ENCODE measurements at places on chromosomes 16 and 17. TPM values are rescaled to one million over a fixed set of nuclear protein-coding genes. Genes with fewer than 3 reads are reported as not detected.
A peak's percentile ranks its signal among the peaks of the same experiment; 100 is the strongest.

GRCh38 chr17:58504826-58505351 is 9.5 kb downstream of the MTMR4 start:
- DNase-seq = peak; percentile 47

DNA sequence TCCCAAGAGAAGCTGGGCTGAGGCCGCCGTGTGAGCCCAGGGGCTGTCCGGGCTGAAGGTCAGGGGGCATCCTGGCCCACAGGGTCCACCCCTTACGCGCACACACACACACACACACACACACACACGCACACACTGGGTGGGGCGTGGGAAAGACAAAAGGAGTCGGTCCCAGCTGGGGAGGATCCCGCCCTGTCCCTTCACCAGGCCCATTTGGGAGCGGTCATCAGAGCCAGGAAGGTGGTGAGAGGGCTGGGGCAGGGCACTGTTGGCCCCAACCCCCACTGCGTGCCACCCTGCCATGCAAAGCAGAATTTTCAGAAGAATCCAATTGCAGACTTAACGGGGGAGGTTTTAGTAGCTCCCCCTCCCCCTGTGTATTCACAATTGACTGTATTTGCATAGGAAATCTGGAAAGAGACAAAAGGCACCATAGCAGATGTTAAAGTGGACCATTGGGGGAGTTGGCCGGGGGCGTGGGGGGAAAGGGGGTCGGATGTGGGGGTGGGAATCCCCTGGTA is 11.3 kb upstream of the CD300A start:
- no peak for DNase-seq

Gene HYDIN
- 0.55 TPM for total RNA-seq

DNA sequence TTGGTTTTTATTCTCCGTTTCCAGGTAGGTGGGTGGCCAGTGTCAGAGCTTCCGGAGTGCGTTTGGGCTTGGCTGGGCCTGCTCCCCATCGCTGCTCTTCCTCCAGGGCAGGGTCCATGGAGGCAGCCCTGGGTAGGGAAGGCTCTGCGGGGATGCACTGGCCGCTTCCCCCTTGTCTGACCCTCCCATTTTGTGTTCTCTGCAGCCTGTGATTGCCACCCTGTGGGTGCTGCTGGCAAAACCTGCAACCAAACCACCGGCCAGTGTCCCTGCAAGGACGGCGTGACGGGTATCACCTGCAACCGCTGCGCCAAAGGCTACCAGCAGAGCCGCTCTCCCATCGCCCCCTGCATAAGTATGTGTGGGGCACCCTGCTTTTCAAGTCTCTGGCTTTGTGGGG is 158.3 kb downstream of the NTN1 start:
- DNase-seq = no peak

DNA sequence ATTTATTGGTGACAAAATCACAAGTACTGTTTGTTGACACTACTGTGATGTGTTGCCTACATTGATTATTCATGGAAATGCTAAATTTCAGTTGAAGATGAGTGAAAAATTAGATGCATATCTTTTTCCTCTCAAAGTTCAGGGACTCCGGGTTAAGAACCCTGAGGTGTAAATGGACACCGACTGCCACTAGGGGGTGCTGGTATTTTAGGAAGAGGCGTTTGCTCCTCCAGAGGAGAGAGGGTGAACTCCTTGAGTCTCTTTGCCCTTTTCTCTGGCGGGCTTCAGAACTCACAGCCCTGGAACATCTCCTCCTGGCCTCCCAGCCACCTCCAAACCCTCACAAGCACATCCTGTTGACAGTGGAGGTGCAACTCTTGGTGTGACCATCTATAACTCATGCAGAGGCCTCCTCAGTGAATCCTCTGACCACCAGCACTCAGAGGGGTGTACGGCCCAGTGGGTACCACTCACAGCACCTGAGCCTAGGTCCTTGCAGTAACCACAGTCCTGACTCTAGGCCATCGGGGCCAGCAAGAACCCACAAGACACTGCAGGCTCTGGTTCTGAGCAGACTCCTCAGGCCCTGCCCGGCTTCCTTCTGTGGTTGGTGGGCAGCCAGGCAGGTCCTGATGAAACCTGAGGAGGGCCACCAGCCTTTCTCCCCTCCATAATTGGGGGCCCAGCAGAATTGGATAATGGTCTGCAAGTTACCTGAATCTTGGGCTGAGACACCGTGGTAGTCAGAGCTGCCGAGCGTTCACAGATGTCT is 26.2 kb upstream of the PIK3R5 start:
- no peak for DNase-seq

Gene TMEM88
- 34.2 TPM for total RNA-seq

GRCh38 chr16:55487048-55487803 is 8.2 kb downstream of the MMP2 start:
- DNase-seq = peak; percentile 75

Gene PRDM7
- not detected for total RNA-seq

DNA sequence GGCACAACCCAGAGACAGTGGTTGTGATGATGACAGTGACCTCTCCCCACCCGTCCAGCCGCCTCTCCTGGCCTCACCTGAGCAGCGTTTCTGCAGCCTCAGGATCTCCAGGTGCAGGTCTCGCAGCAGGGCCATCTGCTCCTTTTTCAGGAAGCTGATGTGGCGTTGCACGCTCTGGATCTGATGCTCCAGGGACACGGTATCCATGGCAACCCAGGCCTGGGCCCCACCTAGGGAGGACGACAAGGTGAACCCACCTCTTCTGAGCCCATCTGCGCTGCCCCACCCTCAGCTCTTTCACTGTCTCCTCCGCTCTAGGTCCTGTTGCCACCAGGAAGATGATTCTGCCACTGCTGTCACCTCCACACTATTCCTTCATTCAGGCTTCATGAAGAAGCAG is 14.5 kb downstream of the CCDC92B start:
- DNase-seq = no peak

DNA sequence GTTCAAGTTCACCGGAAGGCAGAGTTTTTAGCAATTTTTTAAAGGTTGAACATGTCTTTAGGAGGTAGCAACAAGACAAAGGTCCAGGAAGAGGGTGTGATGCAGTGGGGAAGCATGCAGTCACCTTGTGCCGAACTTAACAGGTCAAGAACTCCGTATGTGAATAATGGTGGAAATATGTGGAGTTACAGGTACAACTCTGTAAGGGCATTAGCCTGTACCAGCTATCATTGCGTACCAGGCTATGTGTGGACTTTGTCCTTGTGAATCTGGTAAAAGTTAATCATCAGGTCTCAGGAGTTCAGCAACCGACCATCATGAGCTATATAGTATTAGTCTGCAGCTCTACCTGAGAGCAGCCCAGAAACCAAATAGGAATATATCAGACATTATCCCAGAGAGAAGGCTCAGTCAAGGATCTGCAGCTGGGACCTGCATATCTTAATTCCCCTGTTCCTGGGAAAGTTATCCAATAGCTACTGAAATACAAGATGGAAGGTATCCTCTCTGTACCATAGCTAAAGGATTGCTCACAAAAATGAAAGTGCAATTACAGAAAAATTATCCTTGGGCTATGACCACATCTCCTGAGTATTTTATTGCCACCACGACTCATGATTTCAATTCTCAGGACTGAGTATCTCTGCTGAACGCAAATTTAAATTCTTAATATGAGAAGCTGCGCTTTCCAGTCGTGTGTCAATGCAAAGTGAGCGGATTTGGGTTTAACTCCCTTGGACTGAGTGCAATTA is 469.3 kb downstream of the CDH13 start:
- no peak for DNase-seq

DNA sequence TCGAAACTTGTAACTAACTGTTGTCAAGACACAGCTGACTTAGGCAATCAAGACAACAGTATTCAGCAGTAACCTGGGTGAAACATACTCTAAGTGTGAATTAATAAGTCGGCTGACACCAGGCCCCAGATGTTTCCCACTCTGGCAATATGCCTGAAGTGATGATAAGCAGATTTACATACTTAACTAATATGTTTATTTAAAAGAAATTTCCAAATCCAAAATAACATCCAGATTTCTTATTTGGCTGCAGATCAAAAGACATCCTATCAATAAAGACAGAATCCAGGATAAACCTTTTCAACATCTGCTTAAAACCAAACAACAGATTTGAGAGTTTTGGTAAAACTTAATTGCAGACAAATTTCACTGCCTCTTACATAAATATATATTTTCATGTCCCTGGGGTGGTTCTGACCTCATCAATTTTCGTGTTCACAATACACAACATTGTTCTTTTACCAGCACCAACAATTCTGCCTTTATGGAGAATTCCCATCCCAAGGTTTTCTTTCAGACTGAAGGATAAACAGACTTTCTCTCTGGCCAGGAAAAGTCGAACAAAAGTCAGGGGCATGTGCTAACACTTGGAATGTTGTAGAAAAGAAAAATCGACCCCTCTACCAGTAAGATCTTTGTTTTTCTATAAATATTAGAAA is 45.1 kb upstream of the TOX3 start:
- DNase-seq = no peak

Gene PIMREG
- not detected for total RNA-seq

- no peak for DNase-seq
Observed at GRCh38 chr16:24683847-24684493, 45.5 kb upstream of the TNRC6A start.

GRCh38 chr17:50708050-50709000 is 611 bp upstream of the ANKRD40 start:
- DNase-seq = no peak

DNA sequence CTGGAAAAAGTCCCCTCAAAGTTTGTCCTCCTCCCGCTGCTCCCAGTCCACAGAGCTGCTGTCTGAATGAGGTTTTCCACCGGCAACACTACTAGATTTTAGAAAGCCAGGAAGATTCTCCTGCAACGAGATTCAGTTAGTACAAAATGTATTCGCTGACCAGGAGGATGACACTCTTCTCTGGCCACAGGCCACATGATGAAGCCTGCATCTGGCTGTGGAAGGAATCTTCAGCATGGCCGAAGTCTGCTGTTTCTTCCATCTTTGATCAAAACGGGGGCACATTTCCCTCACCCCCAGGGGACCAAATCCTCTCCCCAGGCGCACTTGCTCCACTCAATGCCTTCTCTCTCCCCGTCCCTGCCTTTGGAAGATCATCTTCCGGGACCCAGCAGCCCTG is 215.8 kb upstream of the NLRP1 start:
- no peak for DNase-seq

Gene DRC3
- 0.32 TPM for total RNA-seq

Gene RGS11
- total RNA-seq = 21.4 TPM

Gene CD79B
- total RNA-seq = 4.3 TPM

DNA sequence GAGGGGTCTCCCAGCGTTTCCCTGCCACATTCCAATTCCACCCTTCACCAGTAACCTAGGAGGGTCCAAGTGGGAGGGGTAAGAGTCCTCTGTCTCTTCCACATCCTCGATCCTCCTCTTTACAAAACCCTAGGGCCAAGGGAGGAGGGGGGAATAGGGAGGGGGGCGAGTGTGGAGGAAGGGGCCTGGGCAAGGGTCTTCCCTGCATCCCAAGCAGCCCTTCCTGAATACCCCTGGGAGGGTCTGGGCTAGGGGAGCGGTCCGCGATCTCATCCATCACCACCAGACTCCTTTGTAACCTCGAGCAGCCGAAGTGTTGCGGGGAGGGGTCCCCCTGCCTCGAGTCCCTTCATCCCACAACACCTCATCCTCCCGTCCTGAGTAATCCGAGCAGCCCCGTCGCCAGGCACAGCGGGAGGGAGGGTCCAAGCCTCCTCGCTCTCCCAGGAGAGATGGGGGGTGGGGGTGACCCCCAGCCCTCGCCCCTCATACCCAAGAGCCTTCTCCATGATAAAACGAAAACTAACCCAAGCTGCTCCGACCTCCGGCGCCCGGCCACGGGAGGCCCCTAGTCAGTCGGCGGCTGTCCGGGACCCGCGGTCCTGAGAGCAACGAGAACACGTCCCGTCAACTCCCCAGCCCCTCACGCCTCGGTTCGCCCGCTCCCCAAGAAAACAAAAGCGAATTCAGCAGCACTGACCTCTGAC is 502 bp downstream of the SMPD3 start:
- peak; percentile 89 for DNase-seq

GRCh38 chr17:44308865-44309264 is 464 bp downstream of the RUNDC3A start:
- DNase-seq = no peak

DNA sequence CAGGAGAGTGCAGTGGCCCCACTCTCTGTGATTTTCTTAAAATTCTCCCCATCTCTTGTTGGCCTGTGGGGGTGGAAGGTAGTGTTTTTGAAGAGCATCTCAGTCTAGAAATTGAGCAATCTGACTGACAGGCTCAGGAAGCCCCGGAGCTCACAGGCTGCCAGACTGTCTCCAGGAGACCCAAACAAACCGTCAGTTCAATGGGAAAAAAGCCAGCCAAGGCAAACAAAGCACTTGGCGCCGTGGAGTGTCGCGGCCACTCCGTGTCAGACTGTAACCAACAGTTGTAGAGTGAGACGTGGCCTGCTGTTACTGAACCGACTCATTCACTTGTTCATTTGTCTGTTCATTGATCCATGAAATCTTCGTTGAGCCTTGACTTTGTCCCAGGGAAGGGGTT is 33.7 kb downstream of the RGS9 start:
- DNase-seq = no peak

Gene OR3A3
- not detected for total RNA-seq

Gene SLC12A3
- not detected for total RNA-seq

DNA sequence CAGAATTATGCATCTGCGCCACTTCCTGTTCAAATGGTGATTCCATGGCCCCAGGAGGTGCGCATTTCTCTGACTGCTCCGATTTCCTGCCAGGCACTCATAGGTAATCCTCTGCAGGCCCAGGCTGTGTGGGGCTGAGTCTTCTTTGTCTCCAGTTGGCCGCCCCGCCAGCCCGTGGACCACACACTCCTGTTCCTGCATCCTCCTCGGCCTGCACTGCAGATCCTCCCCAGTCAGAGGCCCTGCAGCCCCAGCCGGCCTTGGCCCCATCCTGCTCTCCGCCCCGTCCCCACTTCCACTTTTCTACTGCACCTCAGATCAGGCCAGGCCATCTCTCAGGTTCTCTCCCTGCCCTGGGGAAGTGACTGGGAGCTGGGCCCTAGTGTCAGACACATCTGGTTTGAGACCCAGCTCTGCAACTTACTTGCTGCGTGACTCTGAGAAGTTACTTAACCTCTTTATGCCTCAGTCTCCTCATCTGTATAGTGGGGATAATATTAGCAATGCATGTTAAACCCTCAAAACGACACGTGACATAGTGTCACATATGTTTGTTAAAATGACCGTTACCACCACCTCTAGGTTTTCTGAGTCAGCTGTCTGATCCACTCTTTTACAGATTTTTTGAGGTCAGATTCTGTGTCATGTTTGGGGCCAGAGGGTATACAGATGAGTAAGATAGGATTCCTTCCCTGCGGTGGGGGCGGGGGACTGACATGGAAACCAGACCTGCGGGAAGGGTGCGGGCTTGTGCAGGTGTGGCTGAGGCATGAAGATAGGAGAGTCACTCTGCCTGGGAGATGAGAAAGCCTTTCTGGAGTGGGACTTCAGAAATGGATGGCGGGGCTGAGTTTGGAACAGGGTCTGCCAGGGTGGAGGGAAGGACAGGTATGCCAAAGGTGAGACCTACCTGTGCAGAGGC is 12.8 kb downstream of the RAB11FIP4 start:
- peak; percentile 43 for DNase-seq

- DNase-seq = no peak
Observed at GRCh38 chr17:72299100-72299499, 178.3 kb downstream of the SOX9 start.

Gene LIG3
- 24.0 TPM for total RNA-seq

- no peak for DNase-seq
Observed at GRCh38 chr16:72425571-72426341, 253.8 kb upstream of the PMFBP1 start.

Gene ACADVL
- total RNA-seq = 1,052 TPM

Gene SCGB1C2
- not detected for total RNA-seq

- no peak for DNase-seq
Observed at GRCh38 chr17:14091367-14091766, 22.1 kb downstream of the COX10 start.

Gene UMOD
- not detected for total RNA-seq
